ENCODE measurements at places on chromosomes 5 and 9. TPM values are rescaled to one million over a fixed set of nuclear protein-coding genes. Genes with fewer than 3 reads are reported as not detected.
A peak's percentile ranks its signal among the peaks of the same experiment; 100 is the strongest.

- no peak for DNase-seq
Observed at GRCh38 chr5:143068712-143069111, 298.5 kb downstream of the ARHGAP26 start.

DNA sequence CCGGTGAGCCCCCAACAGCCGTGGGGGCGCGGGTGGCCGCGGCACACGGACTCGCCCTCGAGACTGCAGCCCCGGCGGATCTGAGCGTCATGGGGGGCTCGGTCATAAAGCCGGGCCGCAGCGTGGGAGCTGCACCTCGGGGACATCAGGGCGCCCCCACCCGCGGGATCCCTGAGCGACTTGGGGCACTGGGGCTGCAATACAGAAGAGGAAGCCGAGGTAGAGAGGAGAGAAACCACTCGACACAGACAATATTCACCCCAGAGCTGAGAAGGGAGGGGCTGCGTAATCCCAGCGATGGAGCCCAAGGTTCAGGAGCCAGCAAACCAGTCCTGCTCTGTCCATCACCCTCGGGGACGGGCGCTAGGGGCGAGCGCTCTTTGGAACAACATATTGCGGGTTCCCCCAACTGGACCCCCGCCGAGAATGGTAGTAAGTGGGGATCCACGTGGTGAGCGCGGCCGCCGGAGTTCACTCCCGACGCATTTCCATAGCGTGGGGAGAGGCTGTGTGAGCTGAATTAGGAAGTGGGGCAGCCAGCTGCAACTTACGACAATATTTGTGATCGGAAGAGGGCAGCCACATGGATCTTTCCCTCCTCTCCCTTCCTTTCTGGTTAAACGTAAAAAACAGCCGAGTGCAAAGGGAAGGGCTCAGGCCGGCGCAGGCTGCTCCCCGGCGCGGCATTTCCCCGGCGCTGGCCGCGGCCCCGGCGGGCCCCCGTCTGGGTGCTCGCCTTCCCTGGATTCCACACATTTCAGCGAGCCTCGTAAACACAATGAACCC is 9.9 kb downstream of the PTCH1 start:
- DNase-seq = peak; percentile 89

- DNase-seq = no peak
Observed at GRCh38 chr5:39691993-39692392, 267.2 kb upstream of the DAB2 start.

DNA sequence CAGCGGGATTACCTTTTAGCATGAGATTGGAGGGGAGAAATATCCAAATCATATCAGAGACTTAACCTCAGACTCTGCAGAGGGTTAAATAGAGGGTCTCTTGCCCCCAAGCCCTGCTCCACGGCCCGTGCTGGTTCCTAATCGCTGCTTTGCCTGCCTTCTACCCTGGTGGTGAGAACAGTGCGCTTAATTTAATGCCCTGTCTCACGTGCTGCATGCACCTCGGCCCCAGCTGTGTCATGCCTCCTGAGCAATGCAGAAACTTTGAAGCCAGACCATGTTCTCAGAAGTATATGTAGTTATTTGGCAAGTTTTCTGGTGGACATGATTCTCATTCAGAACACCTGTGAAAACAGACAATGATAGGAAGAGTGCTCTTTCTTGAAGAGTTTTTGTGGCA is 1.4 kb downstream of the OTULIN start:
- DNase-seq = peak; percentile 49

GRCh38 chr5:40960037-40960436 is 50.7 kb downstream of the C7 start:
- no peak for DNase-seq

DNA sequence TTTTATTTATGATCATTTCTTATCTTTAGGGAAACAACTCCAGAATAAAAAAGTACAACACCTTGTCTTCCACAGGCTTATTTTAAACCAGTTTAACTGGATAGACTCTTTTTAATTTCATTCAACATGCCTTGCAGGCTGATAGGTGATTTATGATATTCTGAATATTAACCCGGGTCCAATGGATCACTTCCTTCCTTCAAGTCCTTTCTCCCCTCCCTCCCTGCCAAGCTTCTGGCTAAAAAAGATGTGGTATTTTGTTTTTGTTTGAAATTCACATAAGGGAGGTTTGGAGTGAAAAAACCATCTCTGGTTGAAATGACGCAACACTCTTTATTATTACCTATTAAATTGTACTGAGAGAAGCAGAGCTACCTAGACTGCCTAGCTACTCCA is 265.3 kb downstream of the MLLT3 start:
- no peak for DNase-seq

DNA sequence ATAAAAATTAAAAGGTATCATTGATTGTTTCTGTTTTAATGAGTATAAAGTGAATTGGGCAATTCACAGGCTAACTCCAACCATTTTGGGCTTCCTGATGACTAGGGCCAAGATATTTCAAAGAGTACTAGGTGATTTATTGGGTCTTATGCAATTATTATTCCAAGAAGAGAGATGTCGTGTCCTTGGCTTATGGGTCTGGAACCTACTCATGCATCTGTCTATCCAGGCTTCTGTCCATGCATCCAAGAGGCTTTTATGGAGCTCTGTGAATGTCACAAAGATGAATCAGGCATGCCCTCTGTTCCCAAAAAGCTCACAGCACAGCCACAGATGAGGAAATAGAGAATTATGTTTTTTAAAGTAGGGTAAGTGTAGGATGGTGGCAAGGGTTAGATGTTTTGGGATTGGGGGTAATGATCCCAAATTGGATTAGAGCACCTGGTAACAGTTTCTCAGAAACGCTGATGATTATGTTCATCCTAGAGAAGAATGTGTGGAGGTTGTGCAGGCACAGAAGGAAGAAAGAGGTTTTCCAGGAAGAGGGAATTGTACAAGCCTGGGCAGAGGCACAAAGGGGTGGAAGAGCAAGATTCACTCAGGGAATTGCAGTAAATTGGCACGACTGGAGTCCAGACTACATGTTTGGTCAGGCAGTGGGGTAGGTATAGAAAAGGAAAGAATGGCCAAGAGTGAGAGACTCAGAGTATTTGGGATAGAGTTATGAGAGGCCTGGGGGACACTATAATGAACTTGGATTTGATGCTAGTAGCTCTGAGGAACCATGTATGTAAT is 83.0 kb upstream of the TNC start:
- DNase-seq = no peak

FAM221B gene
- 0.10 TPM for total RNA-seq

KCNN2 gene
- 0.55 TPM for total RNA-seq

SPATA31E1 gene
- total RNA-seq = not detected

INSL4 gene
- not detected for total RNA-seq

OR1Q1 gene
- total RNA-seq = not detected

NUTM2F gene
- total RNA-seq = not detected

OLFML2A gene
- total RNA-seq = 7.4 TPM

PCDH1 gene
- total RNA-seq = 75.2 TPM

SLC46A2 gene
- total RNA-seq = 11.1 TPM
